ENCODE measurements at places on chromosomes 1 and 21.

GRCh38 chr1:59052166-59052590 is 244.7 kb upstream of the FGGY start:
- DNase-seq = no peak

DNA sequence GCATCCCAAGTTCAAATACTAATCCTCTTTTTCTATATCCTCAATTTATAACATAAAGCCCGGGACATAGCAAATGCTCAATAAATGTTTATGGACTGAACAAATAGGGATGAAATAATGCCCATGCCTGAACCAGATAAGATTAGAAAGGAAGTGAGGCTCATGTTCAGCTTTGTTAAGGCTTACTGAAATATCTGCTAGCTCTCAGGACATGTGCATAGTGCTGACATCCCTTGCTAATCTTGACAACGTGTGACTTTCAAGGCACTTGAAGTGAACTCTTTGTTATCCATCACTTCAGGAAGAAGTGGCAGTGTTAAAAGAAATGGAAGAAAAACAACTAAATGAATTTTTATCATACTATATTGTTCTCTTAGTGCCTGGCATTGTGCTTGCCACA is 260.3 kb upstream of the SGIP1 start:
- no peak for DNase-seq

DNA sequence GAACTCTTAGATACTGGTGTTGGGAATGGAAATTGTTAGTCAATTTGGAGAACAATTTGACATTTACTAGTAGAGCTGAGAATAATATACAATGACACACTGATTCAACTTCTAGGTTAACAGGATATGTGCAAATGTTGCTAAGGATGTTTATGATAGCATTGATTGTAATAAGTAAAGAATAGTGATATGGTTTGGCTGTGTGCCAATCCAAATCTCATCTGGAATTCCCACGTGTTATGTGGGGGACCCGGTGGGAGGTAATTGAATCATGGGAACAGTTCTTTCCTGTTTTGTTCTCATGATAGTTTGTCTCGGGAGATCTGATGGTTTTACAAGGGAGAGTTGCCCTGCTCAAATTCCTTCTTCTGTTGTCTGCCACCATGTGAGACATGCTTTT is 302.4 kb upstream of the TMPRSS15 start:
- DNase-seq = no peak

DNA sequence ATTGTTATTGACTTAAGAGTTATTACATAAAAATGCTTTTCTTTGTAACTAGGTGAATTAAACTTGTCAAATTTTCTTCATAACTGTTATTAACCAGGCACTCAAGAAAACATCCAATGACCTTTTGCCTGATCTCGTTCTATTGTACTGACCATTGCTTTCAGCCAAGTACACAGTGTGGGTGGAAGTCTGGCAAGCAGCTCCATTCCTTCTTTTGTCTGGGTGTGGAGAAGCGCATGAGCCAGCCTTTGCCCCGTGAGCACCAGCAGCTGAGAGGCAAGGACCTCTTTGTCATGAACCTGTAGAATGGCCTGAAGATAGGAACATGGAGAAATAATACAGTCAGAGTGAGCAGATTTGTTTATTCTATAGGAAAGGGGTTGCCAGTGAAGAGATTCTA is 57.5 kb downstream of the IARS2 start:
- no peak for DNase-seq

DNA sequence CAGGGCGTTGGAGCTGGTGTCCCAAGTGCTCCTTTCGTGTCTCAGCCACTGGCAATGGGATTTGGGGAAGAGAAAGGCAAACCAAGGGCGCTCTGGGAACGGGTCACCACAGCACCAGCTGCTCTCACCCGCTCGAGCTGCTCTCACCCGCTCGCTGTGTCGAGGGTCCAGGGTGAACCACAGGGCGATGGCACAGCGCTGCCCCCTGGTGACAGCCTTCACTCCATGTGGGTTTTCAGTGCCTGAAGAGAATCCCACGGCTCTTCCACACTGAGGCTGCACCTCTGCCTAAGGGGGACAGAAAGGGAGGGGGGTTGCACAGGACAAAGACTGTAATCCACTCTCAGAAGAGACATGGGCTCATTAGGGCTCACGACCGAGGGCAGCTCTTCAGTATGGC is 7.1 kb upstream of the CLDN19 start:
- no peak for DNase-seq

DNA sequence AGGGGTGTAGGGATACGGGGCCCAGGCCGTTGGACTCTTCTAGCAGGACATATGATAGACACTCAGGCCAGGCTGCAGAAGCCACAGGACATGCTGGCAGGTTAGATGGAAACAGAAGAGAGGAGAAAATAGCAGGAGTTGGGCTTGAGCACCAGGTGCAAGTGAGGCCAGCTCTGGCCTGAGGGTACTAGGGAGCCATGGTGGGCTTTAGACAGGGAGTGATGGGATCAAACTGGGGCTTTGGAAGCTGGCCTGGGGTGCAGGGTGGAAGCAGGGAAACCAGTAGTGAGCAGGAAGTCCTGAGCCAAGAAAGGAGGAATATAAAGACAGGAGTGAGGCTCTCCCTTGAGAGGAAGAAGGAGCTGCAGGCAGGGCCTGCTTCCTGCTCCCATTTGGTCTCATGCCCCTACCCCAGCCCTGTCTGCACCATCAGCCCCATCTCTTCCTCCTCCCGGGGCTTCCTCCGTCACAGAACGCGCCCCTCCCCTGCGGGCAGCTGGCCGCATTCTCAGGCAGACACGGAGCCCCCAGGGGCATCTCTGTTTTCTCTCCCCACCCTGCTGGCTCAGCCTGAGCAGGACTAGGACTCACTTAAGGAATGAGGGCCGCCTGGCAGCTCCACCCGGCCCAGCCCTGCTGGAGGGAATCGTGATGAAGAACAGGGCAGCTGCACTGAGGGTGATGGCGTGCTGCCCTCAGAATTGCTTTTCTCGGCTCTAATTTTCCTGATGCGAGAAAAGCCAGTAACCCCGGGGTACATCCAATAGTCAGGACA is 165.5 kb upstream of the TMEM51 start:
- no peak for DNase-seq

GRCh38 chr1:177229781-177230180 is 59.0 kb downstream of the BRINP2 start:
- DNase-seq = no peak

DNA sequence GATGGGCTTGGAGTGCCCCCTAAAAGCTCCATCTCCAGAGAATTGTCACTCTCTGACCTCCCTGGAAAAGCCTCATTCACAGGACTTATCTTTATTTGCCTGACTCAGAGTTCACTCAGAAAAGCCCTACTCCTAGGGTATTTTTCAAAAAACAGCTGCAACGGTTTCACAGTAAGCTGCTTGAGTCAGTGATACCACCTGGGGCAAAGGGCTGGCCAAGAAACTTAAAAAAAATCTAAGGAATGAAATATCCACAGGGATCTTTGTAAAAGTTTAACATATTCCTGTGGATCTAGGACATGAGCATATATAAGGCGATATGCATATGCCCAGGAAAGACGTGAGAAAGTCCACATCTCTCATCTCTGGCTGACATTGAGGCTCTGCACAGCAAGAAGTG is 33.8 kb upstream of the TSPAN2 start:
- no peak for DNase-seq

- DNase-seq = no peak
Observed at GRCh38 chr1:113137563-113137962, 64.6 kb downstream of the LRIG2 start.

- DNase-seq = peak; percentile 14
Observed at GRCh38 chr21:41068967-41069642, 98.9 kb upstream of the BACE2 start.

GRCh38 chr1:184753608-184754475 is 816 bp downstream of the EDEM3 start:
- peak; percentile 9 for DNase-seq
